AG04450 (cell line): ENCODE measurements at places on chromosomes 5 and 9.

GRCh38 chr9:90600029-90600428 is 42.6 kb downstream of the DIRAS2 start:
- no peak for DNase-seq

DNA sequence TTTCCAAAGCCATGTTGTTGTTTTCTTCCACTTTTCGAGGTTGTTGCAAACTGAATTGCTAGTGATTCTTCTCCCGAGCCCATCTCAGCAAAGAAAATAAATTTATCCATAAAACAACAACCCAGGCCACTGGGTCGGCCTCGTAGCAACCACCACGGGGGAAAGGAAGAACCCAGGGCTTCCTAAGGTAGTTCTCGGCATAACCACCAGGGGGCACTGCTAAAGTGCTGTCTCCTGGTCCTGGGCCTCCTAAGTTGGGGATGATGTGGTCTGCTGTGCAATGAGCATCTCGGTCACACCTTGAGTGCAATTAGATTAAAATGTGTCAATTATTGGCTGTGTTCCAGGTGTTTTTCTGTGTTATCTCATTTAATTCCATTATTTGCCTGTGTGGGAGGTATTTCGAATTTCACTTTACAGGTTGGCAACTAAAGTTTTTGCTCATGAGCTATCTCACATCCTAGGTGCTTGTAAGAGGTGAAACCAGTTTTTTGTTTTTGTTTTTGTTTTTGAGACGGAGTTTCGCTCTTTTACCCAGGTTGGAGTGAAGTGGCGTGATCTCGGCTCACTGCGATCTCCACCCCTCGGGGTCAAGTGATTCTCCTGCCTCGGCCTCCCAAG is 102.8 kb upstream of the DAP start:
- DNase-seq: no peak

GRCh38 chr5:6360323-6361072 is 17.8 kb downstream of the MED10 start:
- no peak for DNase-seq

GRCh38 chr9:89481538-89481915 is 16.4 kb downstream of the SEMA4D start:
- DNase-seq: no peak

DNA sequence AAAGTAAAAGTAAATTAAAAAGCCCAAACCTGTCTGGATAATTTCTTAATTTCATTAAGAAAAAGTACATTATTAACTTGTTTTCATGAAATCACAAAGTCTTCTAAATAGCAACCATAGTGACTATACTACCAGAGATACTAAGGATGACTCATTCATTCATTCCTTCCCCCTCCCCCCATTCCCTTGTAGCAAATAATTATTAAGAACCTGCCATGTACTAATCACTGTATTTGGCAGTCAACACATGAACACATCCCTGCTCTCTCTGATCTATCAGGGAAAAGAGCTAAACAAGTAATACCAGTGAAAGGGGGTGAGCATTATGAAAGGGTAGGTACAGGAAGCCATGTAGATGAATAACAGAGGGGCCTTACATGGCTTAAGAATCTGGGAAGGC is 203.9 kb downstream of the CWC27 start:
- DNase-seq: no peak

DNA sequence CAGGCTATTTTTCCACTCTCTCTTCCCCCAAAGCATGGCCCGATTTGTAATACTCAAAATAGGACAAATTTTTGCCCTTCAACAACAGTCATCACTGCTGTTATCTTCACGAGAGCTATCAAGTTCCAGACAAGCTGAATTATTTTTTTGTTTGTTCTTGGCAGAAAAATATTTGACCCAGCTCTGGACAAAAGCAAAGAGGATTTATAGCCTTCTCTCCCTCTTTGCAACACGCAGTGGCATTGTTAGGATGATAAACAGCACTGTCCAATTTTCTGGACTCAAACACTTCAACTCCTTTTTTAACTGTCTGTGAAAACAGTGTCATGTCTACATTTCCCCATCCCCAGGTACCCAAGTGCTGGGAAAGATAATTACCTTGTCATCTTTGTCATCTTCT is 160.3 kb downstream of the SLF1 start:
- no peak for DNase-seq

- DNase-seq: peak; percentile 1
Measured at GRCh38 chr9:82456642-82457041, 468.1 kb downstream of the SPATA31D1 start.

- DNase-seq: no peak
Measured at GRCh38 chr5:4639946-4640345, 500.2 kb upstream of the ADAMTS16 start.
